ENCODE measurements at places on chromosomes 7 and 10. TPM values are rescaled to one million over a fixed set of nuclear protein-coding genes. Genes with fewer than 3 reads are reported as not detected.
A peak's percentile ranks its signal among the peaks of the same experiment; 100 is the strongest.

Gene CLDN12
- 53.2 TPM for polyA plus RNA-seq

Gene KIAA1549
- 14.6 TPM for polyA plus RNA-seq

Gene HTR5A
- polyA plus RNA-seq = not detected

Gene IRF5
- 2.5 TPM for polyA plus RNA-seq

Gene GIMAP1
- 4.6 TPM for polyA plus RNA-seq

Gene UCMA
- polyA plus RNA-seq = not detected

DNA sequence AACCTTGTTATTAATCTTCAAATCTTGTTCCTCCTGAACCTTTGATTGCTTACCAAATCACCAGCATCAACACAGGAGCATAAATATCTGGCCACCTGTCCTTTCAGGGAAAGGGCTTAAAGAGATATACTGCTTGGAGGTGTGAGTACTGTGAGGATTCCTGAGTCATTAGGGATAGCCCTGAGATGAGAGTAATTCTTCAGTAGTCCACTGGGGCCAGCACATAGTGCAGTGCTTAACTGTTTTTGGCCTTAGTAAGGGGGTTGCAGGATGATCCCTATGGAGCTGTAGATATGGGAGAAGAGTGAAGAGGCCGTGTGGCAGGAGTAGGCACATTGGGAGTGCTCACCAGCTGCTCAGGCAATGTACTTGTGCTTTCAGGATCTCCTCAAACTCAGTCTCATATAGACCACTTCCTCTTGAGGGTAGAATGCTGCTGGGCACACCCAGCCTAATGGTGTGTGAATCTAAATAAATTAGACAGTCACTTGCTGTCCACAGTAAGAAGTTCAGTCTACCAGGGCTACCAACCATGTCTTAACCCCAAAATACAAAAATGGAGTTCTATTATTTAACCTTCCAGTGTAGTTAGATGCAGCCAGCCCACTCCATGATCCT, 26.5 kb upstream of the GPR141 start:
- no peak for DNase-seq

DNA sequence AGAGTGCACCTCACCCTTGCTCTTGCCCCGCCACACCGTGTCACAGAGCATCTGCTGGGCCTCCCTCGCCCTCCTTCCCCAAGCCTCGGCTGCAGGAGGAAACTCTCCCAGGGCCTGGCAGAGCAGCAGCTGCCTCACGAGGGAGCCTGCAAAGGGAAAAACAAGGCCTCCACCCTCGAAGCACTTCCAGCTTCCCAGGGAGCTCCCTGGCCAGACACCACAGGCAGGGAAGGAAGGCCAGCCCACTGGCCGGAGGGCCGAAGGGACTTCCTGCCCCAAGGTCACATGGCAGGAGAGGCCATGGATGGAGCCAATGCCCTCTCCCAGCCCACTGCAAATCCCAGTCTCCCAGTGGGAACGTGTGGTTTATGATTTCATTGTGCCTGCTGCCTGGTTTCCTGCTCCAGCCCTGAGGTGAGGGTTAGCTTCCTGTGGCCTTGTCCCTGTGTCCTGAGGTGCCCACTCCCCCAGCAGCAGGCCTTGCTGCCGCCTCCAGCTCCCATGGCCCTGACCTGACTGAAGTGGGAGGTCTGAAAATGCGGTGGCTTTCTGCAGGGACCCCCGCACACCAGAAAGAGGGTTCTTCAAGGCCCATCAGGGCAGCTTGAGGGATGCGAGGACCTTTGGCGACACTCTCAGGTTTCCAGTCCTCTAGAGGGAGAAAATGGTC, 100.5 kb upstream of the PPIF start:
- DNase-seq = no peak

DNA sequence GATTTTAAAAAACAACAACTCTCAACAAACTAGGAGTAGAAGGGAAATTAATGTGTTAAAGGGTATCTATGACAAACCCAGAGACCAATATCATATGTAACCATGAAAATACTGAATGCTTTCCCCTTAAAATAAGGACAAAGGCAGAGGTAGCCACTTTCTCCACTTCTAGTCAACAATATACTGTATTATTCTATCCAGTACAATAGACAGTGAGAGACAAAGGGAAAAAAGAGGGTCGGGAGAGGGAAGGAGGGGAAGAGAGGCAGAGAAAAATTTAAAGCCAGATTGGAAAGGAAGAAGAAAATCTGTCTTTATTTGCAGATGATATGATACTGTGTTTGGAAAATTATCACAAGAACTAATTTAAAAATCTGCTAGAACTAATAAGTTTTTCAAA, 39.1 kb upstream of the WDFY4 start:
- no peak for DNase-seq

GRCh38 chr10:16904639-16905061, 87.4 kb upstream of the RSU1 start:
- no peak for DNase-seq

GRCh38 chr7:138429577-138430250, 30.3 kb upstream of the TRIM24 start:
- no peak for DNase-seq

- DNase-seq = no peak
Measured at GRCh38 chr7:42832667-42833066, 79.2 kb downstream of the C7orf25 start.

GRCh38 chr10:125096371-125096770, 64.0 kb downstream of the CTBP2 start:
- DNase-seq = no peak

- no peak for DNase-seq
Measured at GRCh38 chr7:77855371-77856083, 57.0 kb downstream of the PHTF2 start.

GRCh38 chr10:9012312-9012711, 957.8 kb downstream of the GATA3 start:
- DNase-seq = no peak

DNA sequence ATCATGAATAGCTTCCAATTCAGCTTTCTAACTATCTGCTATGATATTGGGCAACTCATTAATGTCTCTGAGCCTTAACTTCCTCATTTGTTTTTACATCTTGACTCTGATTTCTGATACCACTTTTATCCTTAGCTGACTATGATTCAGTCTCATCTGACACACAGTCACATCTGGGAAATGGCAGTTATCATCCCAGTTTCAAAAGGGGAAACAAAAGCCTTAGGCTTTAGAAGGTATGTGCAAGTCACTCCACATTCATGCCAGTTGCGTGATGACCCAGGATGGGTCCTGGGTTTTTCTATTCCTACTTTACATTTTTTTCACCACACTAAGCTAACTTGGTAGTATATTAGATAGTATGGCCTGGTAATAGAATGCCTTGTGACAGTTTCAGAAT, 12.7 kb downstream of the SCIN start:
- DNase-seq = no peak

- DNase-seq = no peak
Measured at GRCh38 chr7:44740055-44740454, 8.6 kb upstream of the ZMIZ2 start.

- DNase-seq = peak; percentile 31
Measured at GRCh38 chr7:127107601-127108007, 145.1 kb downstream of the GRM8 start.

DNA sequence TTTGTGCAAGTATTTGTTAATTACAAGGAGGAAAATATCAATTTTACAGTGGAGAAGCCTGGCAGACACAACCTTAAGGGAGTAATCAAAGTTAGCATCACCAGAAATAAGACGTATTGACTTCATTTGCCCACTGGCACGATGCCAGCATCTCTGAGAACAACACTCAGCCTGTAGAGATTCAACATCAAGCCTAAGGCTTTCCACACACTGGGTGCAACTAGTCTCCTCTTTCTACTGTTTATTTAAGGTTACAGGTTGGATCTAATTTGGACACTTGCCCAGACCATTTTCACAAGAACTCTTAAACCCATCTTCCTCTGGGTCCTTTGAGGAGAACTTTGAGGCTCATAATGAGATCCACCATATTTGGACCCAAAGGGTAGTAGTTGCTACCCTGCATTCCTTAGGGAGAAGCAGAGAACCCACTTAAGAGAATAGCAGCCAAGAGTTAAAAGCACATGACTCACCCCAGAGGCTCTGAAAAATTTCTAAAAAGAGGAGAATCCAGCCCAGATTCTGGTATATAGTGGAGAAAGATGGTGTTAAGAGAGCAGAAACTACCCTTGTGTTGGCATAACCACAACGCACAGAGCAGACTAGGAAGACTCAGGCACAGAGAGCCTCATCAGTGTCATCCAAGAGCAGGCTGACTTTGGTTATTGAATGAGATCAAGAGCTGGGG, 97.3 kb downstream of the CCDC71L start:
- no peak for DNase-seq

DNA sequence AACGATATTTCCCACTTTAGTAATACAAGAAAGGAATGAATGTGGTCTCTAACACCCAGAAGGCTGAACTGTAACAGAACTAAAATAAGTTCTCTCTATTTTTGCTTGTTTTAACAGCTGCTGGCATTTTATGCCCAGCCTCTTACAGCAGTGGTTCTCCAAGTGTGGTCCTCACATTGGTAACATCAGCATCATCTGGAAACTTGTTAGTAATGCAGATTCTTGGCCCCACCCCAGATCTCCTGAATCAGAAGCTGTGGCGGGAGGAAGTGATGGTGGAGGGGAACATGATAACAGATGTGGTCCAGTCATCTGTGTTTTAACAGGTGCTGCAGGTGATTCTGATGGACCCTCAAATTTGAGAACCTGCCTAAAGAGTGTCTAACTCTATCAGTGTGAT, 170.1 kb downstream of the TMEM26 start:
- DNase-seq = no peak

GRCh38 chr7:12004581-12004980, 172.6 kb upstream of the THSD7A start:
- DNase-seq = no peak

GRCh38 chr7:40382145-40382544, 247.3 kb downstream of the SUGCT start:
- DNase-seq = no peak

DNA sequence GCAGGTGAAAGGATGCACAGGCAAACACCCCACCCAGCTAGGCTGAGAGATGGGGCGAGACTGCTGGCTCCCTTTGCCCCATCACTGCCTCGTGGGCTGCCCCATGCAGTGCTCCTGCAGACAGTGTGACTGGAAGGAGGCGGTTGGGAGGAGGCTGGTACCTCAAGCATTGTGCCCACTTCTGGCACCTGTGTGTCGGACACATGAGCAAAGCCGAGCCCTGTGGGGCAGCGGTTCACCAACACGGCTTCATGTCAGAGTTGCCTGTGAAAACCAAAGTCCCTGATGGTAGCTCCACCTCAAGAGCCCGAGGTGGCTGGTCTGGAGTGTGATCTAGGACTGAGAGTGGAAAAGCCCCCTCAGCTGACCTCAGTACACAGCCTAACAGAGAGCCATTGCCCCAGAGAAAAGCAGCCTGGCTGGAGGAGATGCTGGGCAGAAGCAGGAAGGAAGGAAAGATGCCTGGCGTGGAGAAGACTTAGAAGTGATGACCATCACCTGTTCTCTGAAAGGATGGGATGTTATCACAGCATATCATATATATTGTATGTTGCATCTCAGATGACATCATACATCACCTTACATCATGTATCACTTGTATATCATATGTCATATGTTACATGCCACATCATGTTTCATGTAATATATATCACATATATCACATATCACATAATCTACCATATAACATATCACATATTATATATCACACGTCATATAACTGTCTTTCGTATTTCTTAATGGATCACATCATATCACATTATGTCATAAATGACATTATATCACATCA, 75.6 kb downstream of the ADCY1 start:
- DNase-seq = no peak

- DNase-seq = no peak
Measured at GRCh38 chr10:33716501-33717267, 382.2 kb upstream of the NRP1 start.
